Activated CD4-positive, alpha-beta T cell treated with anti-CD3 and anti-CD28 coated beads, Interleukin-2, amount 50 U/mL, for 4 hours (primary cell): ENCODE measurements at places on chromosomes 16 and 17.

- no peak for DNase-seq
Measured at GRCh38 chr17:27631411-27631760, 398 bp downstream of the LGALS9 start.

DNA sequence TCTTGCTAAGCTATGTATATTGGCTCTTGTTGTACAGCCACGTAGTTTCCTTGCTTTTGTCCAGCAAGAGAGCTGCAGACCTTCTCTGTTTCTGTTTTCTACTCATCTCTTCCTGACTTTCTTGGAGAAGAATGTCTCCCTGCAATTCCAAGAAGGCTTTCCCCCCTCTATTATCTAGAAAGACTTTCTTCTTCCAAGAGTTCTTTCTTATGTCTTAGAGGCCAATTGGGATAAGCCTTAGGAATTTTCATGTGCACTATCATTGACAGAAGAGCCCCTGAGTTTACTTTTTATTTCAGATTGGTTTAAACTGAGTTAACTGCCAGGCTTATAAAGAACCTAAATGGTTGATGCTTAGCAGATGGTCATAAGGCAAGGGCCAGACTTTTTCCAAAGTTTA is 9.0 kb downstream of the CAPNS2 start:
- DNase-seq, result no peak

DNA sequence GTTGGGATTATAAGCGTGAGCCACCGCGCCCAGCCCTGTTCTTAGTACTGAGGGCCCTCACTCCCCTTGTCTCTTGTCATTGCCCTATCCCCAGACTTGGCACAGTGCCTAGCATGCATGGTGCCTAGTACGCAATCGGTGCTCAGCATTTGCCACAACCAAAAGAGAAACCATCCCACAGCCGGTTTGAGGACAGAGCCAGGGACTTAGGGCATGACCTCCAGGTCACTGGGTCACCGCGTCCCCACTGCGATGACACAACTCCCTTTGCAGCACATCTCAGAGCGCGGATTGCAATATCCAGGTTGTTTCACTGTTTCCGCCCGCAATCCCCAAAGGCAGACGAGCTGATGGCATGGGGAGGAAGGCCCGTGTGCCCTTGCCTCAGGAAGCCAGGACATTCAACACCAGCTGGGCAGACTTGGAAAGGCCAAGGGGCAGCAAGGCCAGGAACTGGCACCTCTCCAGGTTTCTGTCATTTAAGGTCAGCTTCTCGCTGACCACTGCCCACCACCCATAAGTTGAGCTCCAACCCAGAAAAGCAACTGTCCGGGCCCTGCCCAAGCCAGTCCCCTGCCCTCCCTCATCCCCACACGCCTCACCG is 274.5 kb downstream of the MRTFB start:
- no peak for DNase-seq

- DNase-seq, result no peak
Measured at GRCh38 chr16:27347930-27348685, 34.3 kb downstream of the IL4R start.

GRCh38 chr17:915538-916201 is 63.9 kb downstream of the NXN start:
- DNase-seq, result no peak

DNA sequence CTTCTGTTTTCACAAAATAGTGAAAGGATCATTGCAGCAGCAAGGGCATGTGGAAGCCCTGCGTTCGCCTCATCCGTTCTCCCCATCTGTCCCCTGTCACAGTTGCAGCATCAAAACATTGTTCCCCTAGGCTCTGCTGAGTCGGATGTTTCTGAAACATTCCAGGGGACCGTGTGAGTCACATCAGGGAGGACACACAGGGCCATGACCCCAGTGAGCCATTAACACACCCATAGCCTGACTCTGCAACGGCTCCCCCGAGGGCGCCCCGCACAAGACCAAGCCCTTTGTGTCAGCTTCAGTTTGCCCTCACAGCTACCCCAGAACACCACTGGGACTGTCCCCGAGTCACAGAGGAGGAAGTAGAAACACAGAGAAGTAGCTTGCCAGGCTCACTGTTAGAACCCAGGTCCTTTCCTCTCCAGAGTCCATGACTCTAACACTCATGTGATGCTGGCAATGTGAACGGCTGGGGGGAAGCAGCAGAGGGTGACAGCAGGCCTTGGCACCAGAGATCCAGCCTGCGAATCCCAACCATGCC is 63.3 kb upstream of the HSBP1 start:
- DNase-seq, result no peak

DNA sequence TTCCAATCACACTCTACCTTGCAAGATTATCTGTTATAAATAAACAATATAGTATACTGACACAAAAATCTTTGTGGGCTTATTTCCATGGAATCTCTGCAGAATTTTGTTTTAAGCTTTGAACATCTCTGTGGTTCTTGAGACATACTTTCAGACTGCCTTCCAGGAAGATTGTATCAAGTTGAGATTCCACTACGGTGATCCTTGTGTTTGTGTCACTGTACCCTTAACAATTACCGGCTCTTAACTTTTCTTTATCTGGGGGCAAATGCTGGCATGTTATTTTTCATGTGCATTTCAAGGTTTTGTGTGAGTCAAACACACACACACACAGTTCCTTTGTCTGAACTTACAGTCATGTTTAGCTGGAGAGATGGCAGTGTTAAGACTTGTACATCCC is 472.7 kb upstream of the HSBP1 start:
- no peak for DNase-seq

- DNase-seq, result no peak
Measured at GRCh38 chr16:25390761-25391160, 133.1 kb upstream of the ZKSCAN2 start.

DNA sequence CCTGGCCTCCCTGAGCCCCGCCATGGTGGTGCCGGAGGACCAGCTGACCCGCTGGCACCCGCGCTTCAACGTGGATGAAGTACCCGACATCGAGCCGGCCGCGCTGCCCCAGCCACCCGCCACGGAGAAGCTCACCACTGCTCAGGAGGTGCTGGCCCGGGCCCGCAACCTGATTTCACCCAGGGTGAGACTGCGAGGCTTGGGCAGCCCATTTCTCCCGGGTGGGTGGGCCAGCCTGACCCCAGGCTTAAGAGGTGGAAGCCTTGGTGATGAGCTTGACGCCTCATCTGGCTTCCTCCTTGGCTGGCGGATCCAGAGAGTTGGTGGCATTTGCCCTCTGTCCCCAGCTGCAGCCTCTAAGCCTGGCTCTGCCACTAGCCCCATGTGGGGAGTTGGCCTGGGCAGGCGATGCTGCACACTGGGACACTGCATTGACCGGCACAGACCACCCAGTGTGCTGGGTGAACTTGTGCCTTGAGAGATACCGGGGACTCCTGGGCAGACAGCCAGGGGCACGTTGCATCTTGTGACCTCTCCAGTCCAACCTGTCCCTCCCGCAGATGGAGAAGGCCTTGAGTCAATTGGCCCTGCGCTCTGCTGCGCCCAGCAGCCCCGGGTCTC is 3.0 kb downstream of the CDT1 start:
- no peak for DNase-seq

DNA sequence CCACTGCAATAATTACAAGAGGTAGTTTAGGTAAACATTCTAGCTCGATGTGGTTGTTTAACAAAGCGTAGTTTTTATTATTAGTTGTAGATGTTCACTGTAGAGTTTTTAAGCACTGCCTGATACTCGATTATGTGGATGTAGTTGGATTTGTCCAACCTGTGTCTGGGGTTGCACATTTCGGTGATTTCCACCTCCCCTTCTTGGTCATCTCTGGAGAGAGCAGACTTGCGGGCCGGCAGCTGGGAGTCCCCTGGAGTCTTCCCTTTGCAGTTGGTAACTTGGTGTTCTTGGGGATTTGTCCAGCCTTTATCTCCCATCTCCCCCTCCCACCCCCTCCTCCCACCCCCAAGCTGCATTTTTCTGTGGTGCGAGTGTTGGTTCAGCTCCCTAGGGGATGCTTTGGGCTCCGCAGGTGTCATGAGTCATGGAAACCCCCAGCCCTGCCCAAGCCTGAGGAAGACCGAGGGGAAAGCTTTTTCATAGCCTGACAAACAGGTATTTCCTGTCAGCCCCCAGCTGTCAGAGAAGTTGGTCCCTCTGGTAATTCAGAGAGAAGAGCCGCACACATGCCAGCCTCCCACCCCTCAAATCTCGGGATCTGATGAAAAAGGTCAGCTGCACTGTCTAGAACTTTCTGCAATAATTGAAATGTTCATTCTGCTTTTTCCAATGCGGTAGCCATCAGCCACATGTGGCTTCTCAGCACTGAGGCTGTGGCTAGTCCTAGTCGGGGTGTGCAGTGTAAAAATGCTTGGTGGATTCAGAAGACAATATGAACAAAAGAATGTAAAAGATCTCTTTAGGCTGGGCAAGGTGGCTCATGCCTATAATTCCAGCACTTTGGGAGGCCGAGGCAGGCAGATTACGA is 50.3 kb downstream of the KSR1 start:
- DNase-seq, result no peak

DNA sequence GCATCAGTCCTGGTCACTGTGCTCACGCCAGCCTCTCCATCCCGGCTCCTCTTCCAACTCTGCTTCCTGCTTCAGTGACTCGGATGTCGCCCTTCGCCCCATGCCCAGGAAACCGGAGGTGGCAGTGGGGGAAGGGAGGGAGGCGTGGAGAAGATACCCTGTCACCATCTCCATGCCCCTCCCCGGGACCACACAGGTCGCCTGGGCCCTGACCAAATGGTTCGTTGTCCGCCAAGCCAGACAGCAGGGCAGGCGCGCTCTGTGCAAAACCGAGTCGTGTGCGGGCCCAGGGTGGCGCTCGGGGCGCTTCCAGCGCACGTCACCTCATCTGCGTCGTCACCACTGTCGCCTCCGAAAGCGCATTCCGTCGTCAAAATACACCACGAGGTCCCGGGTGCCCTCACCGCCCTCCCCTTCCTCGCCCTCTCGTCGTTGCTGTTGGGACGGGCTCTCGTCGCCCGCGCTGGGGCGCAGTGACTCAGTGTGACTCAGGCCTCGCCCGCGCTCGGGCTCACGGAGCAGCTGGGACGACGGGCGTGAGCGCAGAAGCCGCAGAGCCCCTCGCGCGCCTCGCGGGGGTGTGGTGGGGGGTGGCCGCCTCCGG is 39.2 kb downstream of the ZNF778 start:
- DNase-seq, result peak; percentile 80

DNA sequence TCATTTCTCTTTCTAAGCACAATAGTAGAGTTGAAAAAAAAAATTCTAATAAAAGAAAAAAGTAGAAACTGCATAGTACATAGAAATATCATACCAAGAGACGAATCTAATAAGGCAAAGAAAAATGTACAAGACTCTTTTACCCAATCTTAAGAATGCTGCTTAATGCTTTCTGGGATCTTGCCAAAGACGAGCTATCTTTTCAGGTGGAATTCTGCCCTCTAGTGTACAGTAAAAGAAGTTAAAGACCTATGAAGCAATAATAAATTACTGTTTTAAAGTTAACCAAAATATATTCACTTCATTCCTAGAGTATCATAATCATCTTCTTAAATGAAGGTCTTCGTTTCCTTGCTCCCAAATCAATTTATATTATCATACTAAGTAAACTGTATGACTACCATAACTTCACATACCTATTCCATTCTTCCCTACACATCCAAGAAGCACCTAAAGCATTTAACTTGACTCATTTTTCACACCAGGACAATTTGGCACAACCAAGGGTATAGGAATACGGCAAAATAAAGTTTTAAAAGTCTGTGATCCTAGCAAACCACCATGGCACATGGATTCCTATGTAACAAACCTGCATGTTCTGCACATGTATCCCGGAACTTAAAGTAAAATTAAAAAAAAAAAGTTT is 47.7 kb downstream of the CFDP1 start:
- no peak for DNase-seq

DNA sequence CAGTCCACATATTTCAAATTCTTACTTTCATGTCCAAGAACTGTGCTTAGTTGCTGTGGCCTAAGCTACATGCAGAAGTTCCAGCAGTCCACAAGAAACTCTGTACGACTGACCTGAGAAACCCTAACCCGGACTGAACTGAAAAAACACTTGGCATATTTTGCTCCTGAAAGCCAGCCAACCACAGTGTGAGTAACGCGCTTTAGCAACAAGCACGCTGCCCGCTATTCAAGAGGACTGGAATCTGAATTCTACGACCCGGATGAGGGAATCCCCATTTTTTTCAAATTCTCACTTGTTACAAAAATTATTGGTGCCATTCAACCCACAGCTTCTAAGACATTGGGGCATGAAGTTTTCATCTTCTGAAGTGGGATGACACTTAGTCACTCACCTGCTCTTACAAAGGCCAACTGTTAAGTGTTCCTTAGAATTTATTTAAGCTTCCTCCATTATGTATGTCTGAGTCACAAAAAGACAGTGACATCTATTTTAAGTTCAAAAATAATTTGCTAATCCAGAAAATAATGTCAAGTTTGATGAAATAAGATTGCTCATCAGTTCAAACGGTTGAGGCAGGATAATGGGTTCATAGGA is 78.7 kb downstream of the CDYL2 start:
- no peak for DNase-seq

- DNase-seq, result no peak
Measured at GRCh38 chr16:20243731-20244281, 83.5 kb downstream of the GP2 start.
